ENCODE measurements at places on chromosomes 1 and 21.
A peak's percentile ranks its signal among the peaks of the same experiment; 100 is the strongest.

GRCh38 chr1:16386454-16387113 lies 19.5 kb downstream of the SZRD1 start:
- DNase-seq: no peak

DNA sequence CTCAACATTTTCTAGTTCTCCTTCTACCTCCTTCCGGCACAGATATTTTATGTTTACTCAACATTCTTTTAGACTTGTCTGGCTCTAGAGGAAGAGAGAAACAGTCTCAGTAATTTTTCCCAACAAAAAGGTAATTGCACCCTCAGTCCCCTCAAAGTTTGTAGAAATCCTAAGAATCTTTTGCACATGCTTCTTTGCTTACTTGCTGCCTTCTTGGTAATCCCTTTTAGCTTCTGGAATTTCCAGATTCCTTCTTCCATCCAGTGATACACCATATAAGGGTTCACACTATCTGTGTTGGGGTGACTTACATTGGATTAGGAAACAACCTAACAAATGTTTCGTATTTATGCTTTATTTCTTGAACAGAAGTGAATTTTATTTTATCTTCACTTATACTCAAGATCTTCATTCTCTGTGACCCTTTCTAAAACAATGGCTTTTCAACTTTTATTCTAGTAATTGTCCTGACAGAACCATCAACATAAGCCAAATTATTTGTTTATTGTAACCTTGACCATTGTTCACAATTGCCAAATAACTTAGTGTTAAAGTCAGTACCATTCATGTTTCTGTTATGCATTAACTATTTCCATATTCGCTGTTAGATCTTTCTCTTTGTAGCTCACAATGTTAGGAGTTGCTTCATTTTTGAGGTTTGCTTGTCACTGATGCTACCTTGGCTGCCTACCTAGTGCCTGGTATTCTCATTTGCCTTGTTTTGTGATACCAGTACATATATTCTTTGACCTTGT lies 238.1 kb downstream of the HMCN1 start:
- no peak for DNase-seq

- no peak for DNase-seq
Observed at GRCh38 chr1:58460469-58460868, 86.1 kb downstream of the OMA1 start.

- DNase-seq: no peak
Observed at GRCh38 chr1:46021046-46021996, 111.1 kb downstream of the PIK3R3 start.

GRCh38 chr1:208273386-208274017 lies 29.3 kb upstream of the PLXNA2 start:
- no peak for DNase-seq

GRCh38 chr1:203288400-203288799 lies 16.9 kb upstream of the BTG2 start:
- DNase-seq: no peak

- peak; percentile 60 for DNase-seq
Observed at GRCh38 chr1:3541936-3542335, 69.4 kb downstream of the MEGF6 start.

GRCh38 chr1:158153746-158154444 lies 26.8 kb upstream of the CD1D start:
- no peak for DNase-seq

DNA sequence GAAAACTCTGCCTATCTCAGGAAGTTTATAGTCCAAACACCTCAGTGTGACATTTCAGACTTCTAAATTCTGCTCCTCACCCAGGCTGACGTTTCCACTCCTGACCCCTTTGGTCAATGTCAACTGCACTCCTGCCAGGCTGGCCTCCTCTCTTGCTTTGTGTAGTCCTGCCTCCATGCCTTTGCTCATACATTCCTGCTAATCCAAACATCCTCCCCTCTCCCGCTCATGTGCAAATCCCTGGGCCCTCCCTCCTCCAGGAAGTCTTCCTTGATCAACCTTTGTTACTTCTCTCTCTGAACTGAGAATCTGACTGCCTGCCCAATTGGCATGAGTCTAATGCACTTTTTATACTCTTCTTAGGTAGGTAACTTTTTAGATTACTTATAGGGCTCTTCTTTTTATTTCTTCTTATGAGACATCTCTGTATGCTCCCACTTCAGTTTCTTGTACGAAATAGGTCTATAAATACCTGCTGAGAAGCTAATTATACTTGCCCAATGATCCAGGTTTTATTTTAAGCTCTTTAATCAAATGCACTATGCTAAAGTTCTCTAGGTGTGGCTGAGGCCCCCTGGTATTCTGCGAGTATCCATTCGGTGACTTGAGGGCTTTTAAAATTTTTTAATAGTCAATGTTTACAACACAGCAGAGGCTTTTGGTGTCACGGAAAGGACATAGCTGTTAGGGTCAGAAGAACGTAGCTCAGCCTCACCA lies 128.1 kb downstream of the PLXNA2 start:
- no peak for DNase-seq

DNA sequence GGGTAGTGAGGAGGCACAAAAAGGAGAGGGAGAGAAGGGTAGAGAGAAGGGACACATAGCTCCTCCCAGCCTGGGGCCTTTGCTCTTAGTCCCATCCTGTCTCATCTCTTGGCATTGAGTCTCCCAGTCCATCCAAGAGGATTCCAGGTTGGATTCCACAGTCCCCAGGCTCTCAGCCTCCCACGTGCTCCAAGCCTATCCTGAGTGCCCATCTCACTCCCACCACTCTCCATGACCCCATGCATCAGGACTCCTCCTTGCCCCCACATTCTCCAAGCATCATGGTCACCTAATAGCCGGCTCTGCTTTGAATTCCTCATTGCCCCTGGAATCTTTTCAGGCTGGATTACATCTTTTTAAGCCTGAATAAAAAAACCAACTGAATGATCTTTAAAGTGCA lies 87.9 kb downstream of the DSCAM start:
- DNase-seq: no peak

GRCh38 chr21:31326522-31327242 lies 17.4 kb downstream of the TIAM1 start:
- DNase-seq: no peak

Measured in CMK (cell line).